NCI-H187 treated with DMSO at 0.1 percent for 48 hours (cell line): ENCODE measurements at places on chromosomes 16 and 17.

GRCh38 chr16:22887445-22887844, 73.5 kb downstream of the HS3ST2 start:
- no peak for DNase-seq

DNA sequence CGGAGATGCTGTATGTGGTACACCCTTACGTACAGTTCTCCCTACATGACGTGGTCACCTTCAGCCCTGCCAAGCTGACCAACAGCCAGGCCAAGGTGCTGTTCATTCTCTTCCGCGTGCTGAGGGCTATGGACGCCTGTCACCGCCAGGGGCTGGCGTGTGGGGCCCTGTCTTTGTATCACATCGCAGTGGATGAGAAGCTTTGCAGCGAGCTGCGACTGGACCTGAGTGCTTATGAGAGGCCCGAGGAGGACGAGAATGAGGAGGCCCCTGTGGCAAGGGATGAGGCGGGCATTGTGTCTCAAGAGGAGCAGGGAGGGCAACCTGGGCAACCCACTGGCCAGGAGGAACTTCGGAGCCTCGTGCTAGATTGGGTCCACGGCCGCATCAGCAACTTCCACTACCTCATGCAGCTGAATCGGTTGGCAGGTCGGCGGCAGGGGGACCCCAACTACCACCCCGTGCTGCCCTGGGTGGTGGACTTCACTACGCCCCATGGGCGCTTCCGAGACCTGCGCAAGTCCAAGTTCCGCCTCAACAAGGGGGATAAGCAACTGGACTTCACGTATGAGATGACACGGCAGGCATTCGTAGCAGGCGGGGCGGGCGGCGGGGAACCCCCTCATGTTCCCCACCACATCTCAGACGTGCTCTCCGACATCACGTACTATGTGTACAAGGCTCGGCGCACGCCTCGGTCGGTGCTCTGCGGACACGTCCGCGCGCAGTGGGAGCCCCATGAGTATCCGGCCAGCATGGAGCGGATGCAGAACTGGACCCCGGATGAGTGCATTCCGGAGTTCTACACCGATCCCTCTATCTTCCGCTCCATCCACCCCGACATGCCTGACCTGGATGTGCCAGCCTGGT, 1.4 kb downstream of the WDR81 start:
- DNase-seq = no peak

DNA sequence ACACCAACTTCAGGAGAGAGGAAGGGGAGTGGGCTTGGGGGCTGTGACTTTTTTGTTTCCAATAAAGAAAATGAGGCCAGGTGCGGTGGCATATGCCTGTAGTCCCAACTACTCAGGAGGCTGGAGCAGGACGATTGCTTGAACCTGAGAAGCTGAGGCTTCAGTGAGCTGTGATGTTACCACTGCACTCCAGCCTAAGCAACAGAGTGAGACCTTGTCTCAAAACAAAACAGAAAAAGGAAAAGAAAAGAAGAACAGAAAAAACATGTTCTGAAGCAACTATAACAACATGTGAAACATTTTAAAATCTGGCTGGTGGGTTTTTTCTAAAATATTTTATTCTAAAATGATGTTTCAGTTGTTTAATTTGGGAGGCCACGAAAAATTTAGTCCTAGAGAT, 554.0 kb upstream of the ZFHX3 start:
- DNase-seq = no peak

DNA sequence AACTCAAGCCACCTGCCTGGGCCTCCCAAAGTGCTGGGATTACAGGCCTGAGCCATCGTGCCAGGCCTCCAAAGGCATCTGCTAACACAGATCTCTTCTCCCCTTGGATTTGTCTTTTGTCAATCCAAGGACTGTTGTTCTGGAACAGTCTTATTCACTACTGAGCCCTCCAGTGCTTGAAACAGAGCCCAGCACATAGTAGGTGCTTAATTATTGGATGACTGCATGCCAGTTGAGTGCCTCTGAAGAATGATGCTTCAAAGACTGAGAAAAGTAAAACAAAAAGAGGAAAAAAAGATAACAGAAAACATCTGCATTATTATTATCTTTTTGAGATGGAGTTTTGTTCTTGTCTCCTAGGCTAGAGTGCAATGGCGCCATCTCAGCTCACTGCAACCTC, 1.7 kb upstream of the CRISPLD2 start:
- no peak for DNase-seq

DNA sequence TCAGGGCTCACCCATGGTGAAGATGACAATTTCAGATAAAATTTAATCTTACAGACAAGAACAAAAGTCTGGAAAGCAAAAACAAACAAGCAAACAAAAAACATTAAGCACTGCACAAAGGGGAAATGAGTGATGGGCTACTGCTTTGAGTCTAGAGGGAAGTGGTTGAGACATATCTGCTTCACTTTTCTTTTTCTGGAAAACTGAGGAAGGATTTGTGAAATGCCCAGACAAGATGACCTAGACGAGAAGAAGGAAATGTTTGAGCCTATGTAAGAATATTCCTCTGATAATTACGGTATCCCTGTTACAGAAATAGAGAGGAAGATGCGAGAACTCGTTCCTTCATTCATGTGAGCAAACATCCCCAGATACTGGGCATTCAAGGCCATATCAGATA, 11.5 kb upstream of the HYDIN start:
- no peak for DNase-seq

DNA sequence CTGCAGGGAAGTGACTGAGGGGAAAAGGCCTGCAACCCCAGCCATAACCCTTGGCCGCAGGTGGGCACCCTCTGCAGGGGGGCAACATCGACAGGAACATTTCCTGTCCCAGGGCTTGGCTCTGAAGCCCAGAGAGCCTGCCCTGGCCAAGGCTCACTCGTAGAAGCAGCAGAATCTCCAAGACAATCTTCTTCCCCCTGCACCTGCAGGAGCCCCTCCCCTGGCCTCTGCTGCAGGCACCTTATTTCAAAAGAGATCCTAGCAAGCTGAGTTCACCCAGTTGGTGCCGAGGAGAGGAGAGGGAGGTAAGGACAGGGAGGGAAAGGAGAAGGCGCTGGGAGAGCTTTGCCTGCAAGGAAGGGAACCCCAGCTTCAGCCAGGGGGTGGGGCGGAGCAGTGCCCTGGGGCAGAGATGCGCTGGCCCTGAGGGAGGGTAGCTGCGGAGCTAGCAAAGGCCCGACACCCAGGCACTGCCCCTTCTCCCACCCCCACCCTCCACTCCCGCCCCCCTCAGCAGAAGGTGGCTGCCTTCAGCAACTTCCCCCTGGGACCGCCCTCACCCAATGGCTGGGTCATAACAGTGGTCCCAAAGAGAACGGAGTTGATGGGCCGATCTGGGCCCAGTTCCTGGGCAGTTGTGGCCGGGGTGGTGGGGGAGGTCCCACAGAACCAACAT, 104.3 kb upstream of the TNRC6C start:
- no peak for DNase-seq

DNA sequence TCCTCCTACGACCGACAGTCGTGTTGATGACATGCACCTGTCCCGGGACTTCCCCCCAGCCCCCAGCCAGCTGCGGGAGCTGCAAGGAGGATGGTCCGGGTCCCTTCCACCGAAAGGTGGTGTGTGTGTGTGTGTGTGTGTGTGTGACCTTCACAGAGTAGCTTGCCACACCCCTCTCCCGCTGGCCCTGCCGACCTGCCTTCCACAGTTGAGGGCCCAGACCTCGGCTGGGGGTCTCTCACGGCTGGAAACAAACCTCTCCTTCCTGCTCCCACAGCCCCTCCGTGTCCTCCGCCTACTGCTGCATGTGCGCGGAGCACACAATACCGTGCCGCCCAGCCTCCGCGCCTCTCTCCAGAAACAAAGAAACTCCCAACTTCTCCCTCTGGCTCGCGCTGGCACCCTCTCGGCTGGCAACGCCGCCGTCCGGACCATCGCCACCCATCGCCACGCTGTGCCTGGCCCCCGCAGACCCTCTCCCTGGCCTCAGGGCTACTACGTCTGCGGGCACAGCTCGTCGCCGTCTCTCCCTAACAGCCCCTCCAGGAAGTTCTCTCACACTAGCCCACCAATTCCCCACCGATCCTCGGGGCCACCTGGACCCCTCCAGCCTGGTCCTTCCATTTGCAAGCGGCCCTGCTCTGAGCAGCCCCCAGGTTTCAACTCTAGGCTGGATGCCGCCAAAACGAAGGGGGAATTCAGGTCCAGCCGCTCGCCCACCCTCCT, 81.2 kb downstream of the TIMM22 start:
- DNase-seq = no peak

- no peak for DNase-seq
These were observed 3.5 kb upstream of the CDH11 start for GRCh38 chr16:65125322-65125721.

- DNase-seq = no peak
These were observed 69.7 kb downstream of the ESRP2 start for GRCh38 chr16:68166264-68166663.

- DNase-seq = no peak
These were observed 51.3 kb upstream of the TAC4 start for GRCh38 chr17:49899191-49899485.

- DNase-seq = no peak
These were observed 219.8 kb downstream of the STX8 start for GRCh38 chr17:9355846-9356245.

DNA sequence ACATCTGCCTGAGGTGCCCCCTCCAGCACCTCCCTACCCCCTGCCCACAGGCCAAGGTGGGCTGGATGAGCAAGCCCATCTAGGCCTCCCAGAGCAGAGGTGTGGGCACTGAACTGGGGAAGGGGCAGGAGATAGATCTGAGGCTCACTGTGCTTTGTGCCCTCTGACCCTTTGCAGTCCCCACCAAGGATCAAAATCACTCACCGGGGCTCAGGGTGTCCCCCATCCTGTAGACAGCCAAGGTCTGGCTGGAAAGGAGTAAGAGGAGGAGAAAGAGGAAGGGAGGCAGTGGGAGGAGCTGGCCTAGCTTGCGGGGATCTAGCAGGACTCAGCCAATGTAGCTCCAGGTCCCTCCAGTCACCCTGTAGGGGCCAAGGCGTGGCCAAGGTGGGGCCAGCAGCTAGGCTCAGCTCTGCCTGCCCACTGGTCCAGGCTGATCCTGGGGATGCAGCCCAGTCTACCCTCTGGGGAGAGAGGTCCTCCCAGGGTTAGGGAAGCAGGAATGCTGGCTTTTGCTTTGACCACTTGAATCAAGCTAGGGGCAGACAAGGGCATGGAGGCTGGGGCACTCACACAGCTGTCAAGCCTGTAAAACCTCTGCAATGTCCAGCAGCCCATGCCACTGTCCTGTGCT, 1.8 kb downstream of the SLC12A4 start:
- DNase-seq = no peak

DNA sequence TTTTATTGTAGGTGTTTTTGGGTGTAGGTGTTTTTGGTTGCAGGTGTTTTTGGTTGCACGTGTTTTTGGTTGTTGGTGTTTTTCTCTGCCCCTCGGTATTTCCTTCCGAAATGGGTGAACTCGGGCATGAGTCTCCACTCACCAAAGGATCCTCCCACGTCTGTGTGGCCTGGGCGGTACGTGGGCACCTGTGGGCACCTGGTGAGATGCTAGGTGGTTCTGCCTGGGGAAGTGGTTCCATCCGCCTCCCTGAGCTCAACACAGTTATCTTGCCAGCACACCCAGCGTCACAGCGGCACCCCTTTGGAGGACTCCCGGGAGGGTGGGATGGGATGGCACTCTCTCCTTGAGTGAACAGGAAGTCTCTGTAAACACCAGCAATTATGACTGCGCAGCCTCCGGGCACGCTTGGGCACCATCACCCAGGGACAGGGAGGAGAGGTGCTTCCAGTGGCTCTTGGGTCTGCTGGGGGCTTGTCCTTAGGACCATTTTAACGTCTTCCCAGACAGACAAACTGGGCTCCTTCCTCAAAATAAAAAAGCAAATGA, 29.8 kb downstream of the COX4I1 start:
- DNase-seq = no peak

DNA sequence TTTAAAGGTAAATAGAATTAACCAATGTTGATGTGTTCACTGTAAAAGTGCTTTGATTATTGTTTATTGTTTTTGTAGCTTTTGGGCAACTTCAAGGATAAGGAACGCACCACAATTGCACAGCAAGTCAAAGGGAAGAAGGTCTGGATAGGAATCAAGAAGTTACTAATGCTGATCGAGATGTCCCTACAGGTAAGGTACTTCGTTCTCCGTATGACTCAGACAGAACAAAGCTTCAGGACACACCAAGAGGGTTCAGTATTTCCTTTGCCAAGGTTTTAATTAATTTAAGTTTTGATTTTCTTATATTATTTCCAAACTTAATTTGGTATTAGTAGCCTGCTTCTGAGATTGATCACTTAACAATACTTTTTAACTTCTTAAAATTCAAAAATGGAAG, 67.1 kb downstream of the WNT3 start:
- no peak for DNase-seq

DNA sequence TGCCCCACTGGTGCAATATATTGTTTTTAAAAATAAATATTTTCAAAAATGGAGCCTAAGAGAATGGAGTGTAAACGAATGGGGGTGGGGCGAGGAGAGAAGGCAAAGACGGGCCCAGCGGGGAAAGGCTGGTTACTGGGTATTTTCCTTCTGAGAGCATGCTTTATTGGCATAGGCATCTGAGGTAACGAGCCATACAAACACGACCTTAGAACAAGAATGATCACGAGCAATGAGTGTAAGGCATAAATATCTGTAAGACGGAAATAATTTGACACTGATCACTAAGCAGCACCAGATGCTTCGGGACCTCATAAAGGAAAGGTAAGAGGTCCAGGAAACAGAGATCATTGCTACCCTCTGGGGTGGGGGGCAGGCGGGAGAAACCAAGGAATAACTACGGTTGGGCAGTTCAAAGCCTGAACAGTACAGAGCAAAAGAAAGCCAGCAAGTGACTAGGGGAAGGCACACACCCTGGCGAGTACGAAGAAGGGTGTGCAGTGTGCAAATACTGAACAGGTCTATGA, 959 bp downstream of the SSH2 start:
- DNase-seq = no peak

DNA sequence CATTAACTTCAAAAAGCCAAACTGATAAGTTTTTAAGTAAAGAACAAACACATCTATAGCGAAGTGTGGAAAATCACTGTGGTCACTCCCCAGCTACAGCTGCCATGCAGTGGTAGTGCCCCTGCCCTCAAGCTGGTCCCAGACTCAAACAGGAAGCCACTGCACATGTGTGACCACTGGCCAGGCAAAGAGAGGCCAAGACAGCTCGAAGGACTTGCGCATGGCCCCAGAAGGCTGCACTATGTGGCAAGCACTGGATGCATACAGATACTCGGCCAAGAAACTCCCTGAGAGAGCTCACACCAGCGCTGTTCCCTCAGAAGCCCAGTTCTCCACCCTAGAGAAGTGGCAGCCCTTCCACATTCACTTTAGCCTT, 82.4 kb downstream of the ANKRD11 start:
- no peak for DNase-seq

GRCh38 chr17:6894206-6894528, 62.6 kb upstream of the TEKT1 start:
- DNase-seq = no peak

DNA sequence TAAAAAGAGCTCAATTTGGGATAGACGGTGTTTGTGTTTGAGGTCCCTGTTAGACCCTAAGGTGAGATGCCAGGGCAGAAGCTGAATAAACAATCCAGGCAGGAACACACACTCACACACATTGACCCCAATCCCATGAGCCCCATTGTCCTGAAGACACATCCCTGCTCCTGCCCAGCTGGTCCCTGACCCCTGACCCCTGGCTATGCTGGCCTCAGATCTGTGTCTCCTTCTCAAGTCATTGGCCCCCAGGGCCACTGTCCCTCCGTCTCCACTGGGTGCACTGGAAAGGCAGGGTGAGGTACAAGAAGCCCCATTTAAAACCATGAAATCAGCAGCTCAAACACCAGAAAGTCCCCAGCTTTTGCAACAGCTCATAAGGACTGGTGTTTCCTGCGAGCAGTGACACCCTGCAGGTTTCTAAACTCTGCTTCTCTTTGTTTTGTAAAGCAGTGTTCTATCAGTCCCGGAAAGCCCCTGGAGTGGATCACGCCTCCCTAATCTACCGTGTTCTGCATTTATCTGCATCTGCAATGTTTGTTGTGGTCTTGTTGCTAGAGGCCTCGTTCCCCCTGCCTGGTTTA, 18.0 kb upstream of the ASGR2 start:
- no peak for DNase-seq
